ENCODE measurements at places on chromosomes 12 and 14. TPM values are rescaled to one million over a fixed set of nuclear protein-coding genes. Genes with fewer than 3 reads are reported as not detected.
A peak's percentile ranks its signal among the peaks of the same experiment; 100 is the strongest.

The C12orf54 gene
- total RNA-seq: not detected

- no peak for DNase-seq
Measured at GRCh38 chr14:103124501-103125001, 1.3 kb downstream of the TNFAIP2 start.

DNA sequence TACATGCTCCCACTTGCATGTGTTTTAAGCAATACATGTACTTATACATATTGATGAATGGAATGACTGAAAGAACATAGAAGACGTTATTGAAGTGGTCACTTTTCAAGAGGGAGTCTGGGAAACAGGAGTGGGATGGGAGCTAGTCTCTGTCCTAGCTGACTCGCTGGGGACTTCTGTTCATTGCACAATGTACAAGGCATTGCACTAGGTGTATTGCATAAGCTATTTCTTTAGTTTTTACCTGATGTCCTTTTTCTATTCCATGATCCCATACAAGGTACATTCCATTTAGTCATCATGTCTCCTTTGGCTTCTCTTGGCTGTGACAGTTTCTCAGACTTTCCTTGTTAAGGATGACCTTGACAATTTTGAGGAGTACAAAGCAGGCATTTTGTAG, 4.0 kb upstream of the MYO1H start:
- DNase-seq: peak; percentile 1

GRCh38 chr12:5230861-5231260, 187.2 kb downstream of the KCNA5 start:
- DNase-seq: no peak

The INHBC gene
- not detected for total RNA-seq

The RHEBL1 gene
- total RNA-seq: 1.6 TPM

DNA sequence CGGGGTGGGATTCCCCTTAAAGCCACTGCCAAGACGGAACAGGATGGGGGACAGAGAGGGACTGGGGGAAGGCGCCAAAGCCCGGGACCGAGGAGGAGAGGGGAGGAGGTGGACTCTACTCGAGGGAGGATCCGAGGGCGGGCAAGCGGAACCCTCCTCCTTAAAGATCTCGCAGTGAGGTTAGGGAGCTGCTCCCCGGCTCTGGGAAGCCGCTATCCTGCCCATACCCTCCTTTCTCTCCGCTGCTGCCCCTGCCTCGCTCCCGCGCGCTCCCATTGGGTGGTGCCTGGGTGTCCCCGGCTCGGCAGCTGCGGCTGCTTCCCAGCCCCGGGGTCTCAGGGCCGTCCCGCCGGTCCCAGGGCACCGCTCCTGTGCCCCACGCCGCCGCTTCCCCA, 16.4 kb downstream of the KRT18 start:
- DNase-seq: no peak

DNA sequence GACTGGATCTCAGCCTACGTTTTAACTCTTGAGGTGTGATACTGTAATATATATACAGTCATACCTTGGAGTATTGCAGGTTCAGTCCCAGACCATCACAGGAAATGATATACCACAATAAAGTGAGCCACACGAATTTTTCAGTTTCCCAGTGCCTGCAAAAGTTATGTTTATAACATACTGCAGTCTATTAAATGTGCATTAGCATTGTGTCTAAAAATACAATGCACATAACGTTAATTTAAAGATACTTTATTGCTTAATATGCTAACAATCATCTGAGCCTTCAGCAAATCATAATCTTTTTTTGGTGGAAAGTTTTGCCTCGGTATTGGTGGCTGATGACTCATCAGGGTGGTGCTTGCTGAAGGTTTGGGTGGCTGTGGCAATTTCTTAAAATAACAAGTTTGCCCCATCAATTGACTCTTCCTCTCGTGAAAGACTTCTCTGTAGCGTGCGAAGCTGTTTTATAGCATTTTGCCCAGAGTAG, 18.9 kb downstream of the PYROXD1 start:
- DNase-seq: no peak

DNA sequence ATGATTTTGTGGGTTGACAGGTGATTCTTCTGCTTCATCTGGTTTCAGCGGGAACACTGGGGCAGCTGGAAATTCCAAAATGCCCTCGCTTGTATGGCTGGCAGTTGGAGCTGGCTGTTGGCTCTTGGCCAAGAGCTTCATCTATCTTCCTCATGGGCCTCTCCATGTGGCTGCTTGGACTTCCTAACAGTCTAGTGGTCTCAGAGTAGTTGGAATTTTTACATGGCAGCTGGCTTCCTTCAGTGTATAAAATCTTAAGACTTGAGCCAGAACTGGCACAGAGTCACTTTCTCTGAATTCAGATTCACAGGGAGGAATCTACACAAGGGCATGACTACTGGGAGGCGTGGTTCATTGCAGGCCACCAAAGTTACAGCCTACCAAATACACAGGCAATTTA, 204.9 kb upstream of the RMST start:
- no peak for DNase-seq

The TMEM119 gene
- not detected for total RNA-seq

The KRT1 gene
- total RNA-seq: not detected

- no peak for DNase-seq
Measured at GRCh38 chr14:61451491-61451890, 130.1 kb downstream of the PRKCH start.

DNA sequence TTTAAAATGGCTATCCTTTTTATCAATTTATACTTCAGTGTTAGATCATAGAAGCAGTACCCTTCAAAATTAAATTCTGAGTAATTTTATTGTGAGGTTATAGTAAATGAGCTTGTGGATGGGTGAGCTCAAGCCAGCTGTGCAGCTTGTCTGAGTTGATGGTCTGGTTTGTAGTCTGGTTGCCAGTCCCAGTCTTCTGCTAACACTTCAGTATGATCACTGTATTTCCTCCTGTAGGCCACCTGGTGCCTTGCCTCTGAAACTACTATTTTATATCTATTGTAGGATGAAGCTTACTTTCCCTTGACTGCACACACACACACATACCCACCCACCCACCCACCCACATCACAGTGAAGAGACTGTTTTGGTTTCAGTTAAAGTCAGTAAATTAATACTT, 496.4 kb downstream of the PCNX1 start:
- no peak for DNase-seq

The INTS13 gene
- 33.6 TPM for total RNA-seq

- DNase-seq: no peak
Measured at GRCh38 chr12:130677957-130678558, 38.0 kb downstream of the RIMBP2 start.

The CELA1 gene
- total RNA-seq: not detected

The ZDHHC22 gene
- total RNA-seq: not detected

DNA sequence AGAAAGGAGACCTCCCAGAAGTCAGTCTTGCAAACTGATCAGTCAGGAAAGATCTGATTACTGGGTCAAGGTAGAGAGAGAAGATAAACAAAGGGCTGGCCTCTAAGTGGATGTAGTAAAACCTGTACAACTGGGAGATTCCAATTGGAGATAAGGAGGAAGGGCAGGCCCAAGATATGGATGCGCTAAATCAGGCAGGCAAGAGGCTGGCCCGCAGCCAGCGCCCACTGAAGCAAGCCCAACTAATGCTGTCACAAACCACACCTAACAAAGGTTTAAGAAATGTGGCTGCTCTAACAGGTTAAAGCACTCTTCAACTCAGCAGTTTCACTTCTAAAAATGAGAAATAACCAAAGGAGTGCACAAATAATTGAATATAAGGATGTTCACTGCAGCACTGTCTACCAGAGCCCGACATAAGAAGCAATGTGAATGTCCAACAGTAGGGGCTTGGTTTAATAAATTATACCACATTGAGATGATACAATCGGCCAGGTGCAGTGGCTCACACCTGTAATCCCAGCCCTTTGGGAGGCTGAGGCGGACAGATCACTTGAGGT, 4.7 kb downstream of the GLTP start:
- no peak for DNase-seq

The AQP6 gene
- not detected for total RNA-seq

DNA sequence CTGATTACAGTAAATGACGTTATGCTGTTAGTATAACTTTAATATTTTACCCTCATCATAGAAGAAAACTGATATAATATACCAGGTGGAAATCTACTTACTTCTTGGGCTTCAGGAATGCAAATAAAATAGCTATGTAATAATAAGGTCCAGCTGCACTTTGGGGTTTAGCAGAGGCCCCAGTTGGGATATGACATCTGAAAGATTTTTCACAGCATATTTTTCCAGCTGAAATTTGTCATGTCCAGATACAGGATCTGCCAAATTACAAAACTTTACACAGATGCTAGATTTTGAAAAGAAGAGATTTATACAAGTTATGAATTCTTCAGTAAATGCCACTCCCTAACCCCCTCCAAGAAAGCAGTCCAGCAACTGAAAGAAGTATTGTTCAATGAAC, 29.2 kb upstream of the DCN start:
- DNase-seq: no peak

GRCh38 chr12:105229371-105229770, 6.6 kb downstream of the APPL2 start:
- no peak for DNase-seq

The KRT6C gene
- total RNA-seq: not detected

The VCPKMT gene
- total RNA-seq: 5.6 TPM

The ANO6 gene
- 37.4 TPM for total RNA-seq

The ANO4 gene
- total RNA-seq: 0.86 TPM

GRCh38 chr14:98167275-98167674, 1104.7 kb downstream of the BCL11B start:
- no peak for DNase-seq

DNA sequence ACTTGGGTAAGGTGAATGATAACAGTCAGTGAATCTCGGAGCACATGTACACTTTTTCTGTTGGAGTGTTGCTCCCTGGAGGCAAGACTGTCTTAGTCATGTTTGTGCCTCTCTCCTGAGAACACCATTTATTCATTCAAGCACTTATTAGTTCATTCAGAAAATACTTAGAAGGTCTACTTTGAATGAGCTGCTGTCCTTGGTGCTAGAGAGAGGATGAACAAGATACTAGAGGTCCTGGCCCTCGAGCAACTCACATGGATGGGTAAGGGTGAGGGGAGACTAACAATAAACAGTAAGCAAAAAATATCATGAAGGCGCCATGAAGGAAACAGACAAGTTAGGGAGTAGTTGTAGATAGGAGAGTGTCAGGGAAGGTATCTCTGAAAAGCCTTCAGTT, 17.1 kb upstream of the SAMD4A start:
- DNase-seq: no peak

- DNase-seq: no peak
Measured at GRCh38 chr14:50045039-50045711, 71.2 kb downstream of the VCPKMT start.

GRCh38 chr14:89110110-89110509, 285.7 kb downstream of the TTC8 start:
- DNase-seq: no peak

GRCh38 chr12:1360441-1361210, 233.8 kb downstream of the FBXL14 start:
- peak; percentile 30 for DNase-seq

The OVCH1 gene
- total RNA-seq: not detected

GRCh38 chr12:88063375-88063774, 34.2 kb upstream of the C12orf50 start:
- DNase-seq: no peak

DNA sequence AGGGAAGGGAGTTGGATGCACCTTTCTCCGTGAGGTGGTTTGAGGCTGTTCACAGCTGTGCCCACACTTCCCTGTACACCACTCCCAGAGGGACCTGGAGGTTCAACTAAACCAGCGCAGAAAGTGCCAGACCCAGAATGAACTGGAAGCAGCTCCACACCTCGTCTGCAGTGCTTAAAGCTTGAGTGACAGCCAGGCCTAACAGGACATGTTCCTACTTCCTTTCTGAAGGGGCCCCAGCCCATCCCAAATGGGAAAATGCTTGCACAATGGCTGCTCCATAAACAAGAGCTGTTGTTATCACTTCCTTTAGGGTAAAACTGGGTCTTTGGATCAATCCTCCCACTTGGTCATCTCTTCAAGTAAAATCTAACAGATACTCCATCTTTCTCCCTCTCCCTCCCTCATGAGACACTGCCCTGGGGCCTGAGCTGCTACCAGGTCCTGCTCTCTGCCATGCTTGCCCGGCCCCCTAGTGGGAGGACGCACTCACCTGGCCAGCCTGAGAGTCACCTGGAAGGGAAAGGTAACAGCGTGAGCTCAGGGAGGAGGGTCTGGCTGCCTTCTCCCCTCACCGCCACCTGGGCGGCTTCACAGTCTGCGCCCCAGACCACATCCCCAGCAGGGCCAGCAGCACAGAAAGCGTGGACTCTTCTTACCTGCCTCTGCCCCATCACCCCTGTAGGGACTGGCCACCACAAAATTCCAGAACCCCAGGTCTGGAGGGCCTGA, 33.5 kb downstream of the ISCA2 start:
- DNase-seq: no peak
